Smooth muscle cell of the brain vasculature (primary cell): ENCODE measurements at places on chromosomes 12 and 14.

DNA sequence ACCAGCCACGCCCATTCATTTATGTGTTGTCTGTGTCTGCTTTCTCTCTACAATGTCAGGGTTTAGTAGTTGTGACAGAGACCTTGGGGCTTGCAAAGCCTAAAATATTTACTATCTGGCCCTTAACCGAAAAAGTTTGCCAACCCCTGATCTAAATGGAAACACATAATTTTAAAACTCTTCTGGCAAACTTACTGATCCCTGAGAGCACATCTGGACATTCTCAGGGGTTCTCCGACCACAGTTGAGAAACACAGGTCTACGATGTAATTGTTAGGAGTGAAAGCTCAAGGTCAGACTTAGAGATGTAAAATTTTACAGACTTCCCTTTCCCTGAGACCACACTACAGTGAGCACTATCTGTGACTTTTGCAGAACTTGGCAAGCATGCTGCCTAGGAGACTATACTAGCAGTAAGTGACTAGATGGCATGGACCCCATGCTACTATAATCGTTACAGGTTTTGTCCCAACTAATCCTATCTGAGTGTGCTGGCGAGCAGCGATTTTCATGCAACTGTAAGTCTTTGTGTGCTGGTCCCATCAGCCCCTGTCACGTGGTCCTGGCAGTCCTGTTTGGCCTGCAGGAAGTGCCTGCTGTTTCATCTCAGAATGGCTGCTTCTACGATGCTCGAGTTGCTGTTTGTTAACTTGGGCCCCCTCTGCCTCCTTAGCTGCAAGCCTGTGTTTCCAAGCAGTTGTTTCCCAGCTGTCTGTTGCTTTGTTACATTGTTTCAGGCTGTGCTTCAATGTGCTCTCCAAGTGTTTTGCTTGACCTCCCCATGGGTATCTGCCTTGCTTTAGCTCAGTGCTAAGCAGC lies 21.6 kb downstream of the TMTC2 start:
- no peak for DNase-seq

DNA sequence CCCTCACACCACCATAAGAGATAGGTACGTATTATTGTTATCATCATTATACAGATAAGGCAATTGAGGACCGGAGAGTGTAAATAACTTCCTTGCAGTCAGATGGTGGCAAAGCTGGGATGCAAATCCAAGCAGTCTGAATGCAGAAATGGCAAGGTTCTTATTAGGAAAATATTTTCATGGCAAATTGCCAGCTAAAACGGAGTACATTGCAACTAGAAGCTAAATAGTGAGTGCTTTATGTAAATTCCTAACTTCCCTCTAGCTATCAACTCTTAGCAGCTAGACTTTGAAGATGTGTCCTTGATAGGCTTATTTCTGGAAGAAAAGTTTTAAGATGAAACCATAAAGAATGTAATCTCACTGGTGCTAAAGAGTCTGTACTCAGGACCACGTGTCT lies 323.9 kb upstream of the DIO2 start:
- no peak for DNase-seq

DNA sequence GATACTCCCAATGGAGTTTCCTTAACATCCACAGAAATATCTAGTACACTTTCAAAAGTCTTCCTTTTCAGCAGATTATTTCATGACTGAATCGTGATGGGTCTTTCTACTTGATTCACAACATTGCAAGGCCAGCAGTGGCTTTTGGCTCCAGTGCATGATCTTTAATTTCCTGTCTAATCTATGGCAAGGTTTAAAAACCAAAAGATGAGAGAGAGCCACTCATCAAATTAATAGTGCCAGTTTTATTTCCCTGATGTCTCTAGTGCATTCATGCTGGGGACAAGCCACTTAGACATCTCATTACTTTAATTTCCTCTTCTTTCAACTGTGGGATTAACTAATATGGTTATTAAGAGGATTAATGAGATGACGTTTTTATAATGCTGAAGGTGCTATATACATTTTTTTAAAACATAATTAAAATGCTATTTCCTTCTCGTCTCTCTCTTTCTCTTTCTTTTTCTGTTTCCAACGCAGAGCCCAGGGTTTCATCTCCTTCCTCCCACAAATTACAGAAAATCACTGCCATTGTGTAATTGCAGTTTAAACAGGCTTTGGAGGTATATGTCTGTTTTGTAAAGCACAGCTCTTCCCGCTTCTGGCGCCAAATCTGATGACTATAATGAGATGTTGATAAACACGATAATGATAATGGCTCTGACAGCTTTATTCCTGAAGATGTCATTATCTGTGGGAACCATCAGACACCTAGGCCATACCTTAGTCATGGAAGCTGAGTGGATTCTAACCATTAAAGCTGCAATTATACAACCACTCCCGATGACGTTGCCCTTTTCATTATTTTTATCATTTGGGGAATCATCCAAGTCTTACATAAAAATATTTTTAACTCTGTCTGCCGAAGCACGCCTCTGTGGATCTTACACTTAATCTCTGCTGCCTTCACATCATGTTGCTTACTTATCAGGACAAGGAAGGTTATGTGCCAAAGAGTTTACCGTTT lies 103.1 kb upstream of the PPM1H start:
- no peak for DNase-seq

GRCh38 chr12:92080911-92081285 lies 64.7 kb downstream of the BTG1 start:
- DNase-seq: no peak

GRCh38 chr14:47526591-47527244 lies 148.7 kb downstream of the MDGA2 start:
- DNase-seq: no peak

- DNase-seq: no peak
These were observed 1.7 kb downstream of the NUDT4 start for GRCh38 chr12:93379326-93379980.

DNA sequence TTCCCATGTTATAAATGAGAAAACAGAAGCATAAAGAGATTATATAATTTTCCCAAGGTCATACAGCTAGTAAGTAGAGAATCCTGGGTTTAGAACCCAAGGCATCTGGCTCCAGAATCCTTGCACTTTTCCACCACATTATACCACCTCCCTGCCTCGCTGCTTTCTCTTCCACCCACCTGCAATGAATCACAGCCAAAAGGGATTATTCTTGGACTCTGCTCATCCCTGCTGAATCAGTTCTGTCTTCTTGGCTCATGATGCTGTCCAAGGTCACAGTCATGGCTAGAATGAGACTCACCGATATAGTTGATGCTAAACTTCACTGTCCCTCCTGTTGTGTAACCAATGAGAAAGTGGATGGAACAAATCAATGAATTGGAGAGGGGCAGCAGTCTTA lies 356.6 kb downstream of the FUT8 start:
- DNase-seq: no peak

DNA sequence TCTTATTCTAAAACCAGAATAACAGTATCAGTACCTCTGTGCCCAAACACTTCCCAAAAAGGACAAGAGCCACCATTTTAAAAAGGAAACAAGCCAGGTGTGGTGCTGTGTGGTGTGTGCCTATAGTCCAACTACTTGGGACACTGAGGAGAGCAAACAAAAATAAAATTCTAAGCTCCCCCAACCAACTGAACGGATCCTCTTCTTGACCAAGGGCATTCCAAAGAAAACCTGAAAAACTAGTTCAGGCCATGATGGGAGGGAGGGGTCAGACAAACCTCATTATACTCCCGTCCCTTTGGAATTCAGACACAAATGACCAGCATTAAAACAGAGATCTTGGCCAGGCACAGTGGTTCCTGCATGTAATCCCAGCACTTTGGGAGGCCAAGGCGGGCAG lies 20.5 kb downstream of the SLC11A2 start:
- DNase-seq: no peak

- DNase-seq: no peak
These were observed 5.6 kb upstream of the NFATC4 start for GRCh38 chr14:24362241-24362960.

GRCh38 chr12:121838126-121838525 lies 20.5 kb downstream of the HPD start:
- no peak for DNase-seq

GRCh38 chr12:128449146-128449894 lies 182.3 kb downstream of the TMEM132C start:
- DNase-seq: no peak

DNA sequence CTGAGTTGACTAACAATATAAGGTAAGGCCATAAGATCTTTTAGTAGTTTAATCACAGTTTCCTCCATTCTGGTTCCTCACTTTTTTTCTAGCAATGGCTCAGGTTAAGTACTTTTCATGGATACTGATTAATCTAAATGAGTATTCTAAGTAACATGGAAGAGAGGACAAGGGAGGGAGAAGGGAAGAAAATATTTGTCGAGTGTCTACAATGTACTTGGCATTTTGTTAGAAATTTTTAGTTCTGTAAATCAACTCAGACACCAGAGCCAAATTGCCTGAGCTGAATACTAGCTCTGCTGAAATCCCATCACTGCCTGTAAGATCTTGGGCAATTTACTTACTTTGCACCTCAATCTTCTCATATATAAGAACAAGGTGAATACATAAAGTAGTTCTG lies 20.2 kb downstream of the RERG start:
- no peak for DNase-seq

- DNase-seq: no peak
These were observed 87.0 kb downstream of the FRMD6 start for GRCh38 chr14:51738754-51739153.

DNA sequence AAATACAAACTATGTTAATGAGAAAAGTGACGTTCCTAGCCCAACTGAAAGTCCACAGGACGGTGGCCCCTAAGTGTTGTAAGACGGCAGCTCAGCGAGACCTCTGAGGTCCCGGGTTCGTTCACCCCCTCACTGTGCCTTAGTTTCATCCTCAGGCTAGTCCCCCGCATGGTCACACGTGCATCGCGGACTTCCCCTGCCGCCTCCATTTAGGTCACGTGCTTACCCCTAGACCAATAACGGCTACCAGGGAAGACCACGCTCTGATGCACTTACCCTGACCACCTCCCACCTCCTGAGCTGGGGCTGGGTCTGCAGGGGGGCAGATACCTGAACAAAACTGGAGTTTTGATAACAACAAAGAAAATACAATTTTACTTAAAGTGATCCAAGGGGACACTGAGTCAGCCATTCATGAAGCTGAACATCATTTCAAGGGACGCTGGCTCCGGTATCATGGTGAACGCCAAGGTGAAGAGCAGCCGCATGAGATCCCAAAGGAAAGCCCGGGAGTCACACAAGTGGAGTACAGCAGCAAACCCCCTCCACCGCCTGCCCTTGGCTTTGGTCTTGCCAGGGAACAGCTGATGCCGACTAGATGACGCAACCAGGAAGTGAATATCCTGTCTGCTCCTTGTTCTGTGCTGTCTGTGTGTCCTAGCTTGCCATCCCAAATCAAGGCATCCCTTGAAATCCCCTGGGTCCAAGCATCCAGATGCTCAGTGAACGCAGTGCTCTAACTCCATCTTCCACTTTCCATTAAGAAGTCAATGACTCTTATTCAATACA lies 274.1 kb downstream of the PCNX1 start:
- no peak for DNase-seq

- DNase-seq: no peak
These were observed 227.7 kb downstream of the FSCB start for GRCh38 chr14:44279357-44279756.

- DNase-seq: no peak
These were observed 5.8 kb upstream of the HOXC12 start for GRCh38 chr12:53948650-53949593.

DNA sequence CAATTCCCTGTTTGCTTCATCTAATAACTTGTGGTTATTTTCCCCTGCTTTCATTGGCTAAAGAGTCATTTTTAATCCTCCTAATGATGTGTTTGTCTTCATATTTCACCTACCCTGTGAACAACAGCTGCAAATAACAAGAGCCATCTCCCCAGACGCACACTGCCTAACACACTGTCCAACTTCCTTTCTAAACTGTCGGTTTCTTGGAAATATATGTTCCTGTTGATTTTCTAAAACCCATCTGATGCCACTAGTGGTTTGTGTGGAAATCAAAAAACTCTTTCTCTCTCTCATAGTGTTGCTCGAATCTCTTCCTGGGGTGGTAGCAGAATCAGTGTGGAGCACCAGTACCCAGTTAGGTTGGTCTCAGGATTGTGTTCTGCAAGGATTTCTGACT lies 226.9 kb downstream of the EPS8 start:
- no peak for DNase-seq

GRCh38 chr12:106790020-106790419 lies 15.5 kb downstream of the RIC8B start:
- DNase-seq: no peak

- DNase-seq: no peak
These were observed 96.1 kb downstream of the FLRT2 start for GRCh38 chr14:85625925-85626585.

DNA sequence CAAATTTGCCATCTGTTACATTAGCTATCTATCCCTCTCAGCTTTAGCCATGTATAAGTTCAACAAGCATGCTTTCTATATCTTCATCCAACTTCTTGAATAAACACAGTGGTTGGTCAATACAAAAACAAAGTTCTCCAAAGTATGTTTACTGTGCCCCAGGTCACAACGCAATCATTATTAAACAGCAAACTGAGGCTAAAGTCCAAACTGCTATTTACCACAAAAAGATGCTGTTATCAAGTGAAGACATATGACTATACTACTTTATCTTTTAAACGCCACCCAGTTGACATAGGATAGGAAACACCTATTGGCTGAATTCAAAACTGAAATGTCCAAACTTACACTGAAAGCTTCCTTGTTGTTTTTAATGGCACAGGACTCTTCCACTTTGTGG lies 11.7 kb downstream of the ZCCHC8 start:
- no peak for DNase-seq

- DNase-seq: no peak
These were observed 15.7 kb downstream of the KDM2B start for GRCh38 chr12:121565076-121565475.

GRCh38 chr12:80582431-80582830 lies 125.0 kb upstream of the MYF6 start:
- DNase-seq: no peak

GRCh38 chr12:118821386-118821925 lies 159.9 kb upstream of the SRRM4 start:
- DNase-seq: no peak

DNA sequence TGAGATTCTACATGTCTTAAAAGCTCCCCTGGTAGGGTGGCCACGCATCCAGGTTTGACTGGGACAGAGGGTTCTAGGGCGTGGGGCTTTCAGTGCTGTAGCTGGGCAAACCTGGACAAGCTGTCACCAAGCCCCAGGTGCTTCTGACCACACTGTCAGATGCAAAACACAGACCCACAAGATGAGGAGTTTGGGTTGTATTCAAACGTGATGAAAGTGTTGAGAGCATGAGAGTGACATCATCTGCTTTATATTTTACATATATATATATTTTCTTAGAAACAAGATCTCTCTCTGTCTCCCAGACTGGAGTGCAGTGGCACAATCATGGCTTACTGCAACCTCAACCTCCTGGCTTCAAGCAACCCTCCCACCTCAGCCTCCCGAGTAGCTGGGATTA lies 210.1 kb downstream of the DPF3 start:
- DNase-seq: no peak

DNA sequence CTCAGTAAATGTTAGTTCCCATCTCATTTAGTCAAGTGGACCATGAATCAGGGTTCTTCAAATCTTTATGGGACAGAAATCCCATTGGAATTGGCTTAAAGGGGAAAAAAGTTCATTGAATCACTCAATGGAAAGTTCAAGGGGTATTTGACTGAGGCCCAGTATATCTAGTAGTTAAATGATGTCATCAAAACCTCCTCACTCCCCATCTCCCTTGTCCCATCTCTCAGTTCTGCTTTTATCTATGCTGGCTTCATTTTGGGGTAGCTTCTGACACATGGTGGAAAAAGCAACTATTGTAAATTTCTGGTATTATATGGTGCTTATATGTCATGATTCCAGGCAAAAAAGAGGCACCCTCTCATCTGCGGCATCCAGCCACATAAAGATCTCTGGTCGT lies 51.9 kb downstream of the DAAM1 start:
- DNase-seq: no peak

GRCh38 chr12:1912580-1913376 lies 5.7 kb downstream of the CACNA2D4 start:
- DNase-seq: no peak
